ENCODE measurements at places on chromosomes 1 and 21. TPM values are rescaled to one million over a fixed set of nuclear protein-coding genes. Genes with fewer than 3 reads are reported as not detected.

PGD gene
- 158 TPM for total RNA-seq

LYST gene
- 75.2 TPM for total RNA-seq

PKLR gene
- total RNA-seq: 0.13 TPM

SUMO3 gene
- 41.4 TPM for total RNA-seq

C1orf105 gene
- total RNA-seq: not detected

SLC2A5 gene
- 0.26 TPM for total RNA-seq

C4BPB gene
- 0.62 TPM for total RNA-seq

CAPN9 gene
- not detected for total RNA-seq

GPR52 gene
- total RNA-seq: 0.87 TPM

CNR2 gene
- not detected for total RNA-seq

SLAMF9 gene
- not detected for total RNA-seq

NHLH2 gene
- not detected for total RNA-seq

FAM89A gene
- total RNA-seq: 2.2 TPM

TAF13 gene
- 28.9 TPM for total RNA-seq

GNAT2 gene
- total RNA-seq: 0.44 TPM

GBP5 gene
- 0.10 TPM for total RNA-seq

FMO3 gene
- not detected for total RNA-seq

RSPH1 gene
- total RNA-seq: 0.46 TPM

REN gene
- not detected for total RNA-seq

TPRG1L gene
- total RNA-seq: 57.5 TPM

KANK4 gene
- total RNA-seq: 0.18 TPM

KRTAP6-1 gene
- not detected for total RNA-seq

AVPR1B gene
- total RNA-seq: not detected

HSD3B2 gene
- total RNA-seq: 1.2 TPM

SYNJ1 gene
- total RNA-seq: 10.5 TPM

OR2L3 gene
- not detected for total RNA-seq

SERINC2 gene
- 14.0 TPM for total RNA-seq

DYRK3 gene
- 12.0 TPM for total RNA-seq

OSCP1 gene
- total RNA-seq: 5.5 TPM

PLA2G5 gene
- not detected for total RNA-seq

DOCK7 gene
- total RNA-seq: 57.2 TPM

HTR6 gene
- 0.10 TPM for total RNA-seq

ACTA1 gene
- total RNA-seq: not detected

AJAP1 gene
- not detected for total RNA-seq

CFHR5 gene
- not detected for total RNA-seq

RGS16 gene
- 0.23 TPM for total RNA-seq

NGF gene
- not detected for total RNA-seq

OR2L2 gene
- not detected for total RNA-seq

MOV10 gene
- total RNA-seq: 106 TPM

VCAM1 gene
- total RNA-seq: 0.08 TPM

TMEM9 gene
- total RNA-seq: 50.2 TPM

RNU1-1 gene
- 1,290 TPM for total RNA-seq

GLRX2 gene
- total RNA-seq: 40.1 TPM

Measured in Panc1 (cell line).